ENCODE measurements at places on chromosomes 1 and 21.

- no peak for DNase-seq
These were observed 21.9 kb downstream of the LRRC8D start for GRCh38 chr1:89842567-89843272.

DNA sequence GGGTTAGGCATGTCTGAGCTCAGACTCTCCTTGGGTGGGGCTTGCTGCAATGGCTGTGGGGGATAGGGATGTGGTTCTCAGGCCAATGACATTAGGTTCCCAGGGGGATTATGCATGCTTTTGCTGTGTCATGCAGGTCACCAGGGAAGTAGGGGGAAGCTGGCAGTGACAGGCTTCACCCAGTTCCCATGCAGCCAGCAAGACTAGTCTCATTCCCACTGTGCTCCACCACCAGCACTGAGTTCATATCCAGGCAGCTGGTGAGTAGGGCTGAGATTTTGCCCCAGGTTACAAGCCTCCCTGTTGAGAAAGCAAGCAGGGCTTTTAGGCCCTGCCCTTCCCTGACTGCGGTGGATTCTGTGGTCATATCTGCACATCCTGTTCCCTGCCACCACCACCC lies 32.1 kb upstream of the PLA2G5 start:
- DNase-seq, result no peak

- no peak for DNase-seq
These were observed 58.8 kb downstream of the WARS2 start for GRCh38 chr1:119081700-119082099.

DNA sequence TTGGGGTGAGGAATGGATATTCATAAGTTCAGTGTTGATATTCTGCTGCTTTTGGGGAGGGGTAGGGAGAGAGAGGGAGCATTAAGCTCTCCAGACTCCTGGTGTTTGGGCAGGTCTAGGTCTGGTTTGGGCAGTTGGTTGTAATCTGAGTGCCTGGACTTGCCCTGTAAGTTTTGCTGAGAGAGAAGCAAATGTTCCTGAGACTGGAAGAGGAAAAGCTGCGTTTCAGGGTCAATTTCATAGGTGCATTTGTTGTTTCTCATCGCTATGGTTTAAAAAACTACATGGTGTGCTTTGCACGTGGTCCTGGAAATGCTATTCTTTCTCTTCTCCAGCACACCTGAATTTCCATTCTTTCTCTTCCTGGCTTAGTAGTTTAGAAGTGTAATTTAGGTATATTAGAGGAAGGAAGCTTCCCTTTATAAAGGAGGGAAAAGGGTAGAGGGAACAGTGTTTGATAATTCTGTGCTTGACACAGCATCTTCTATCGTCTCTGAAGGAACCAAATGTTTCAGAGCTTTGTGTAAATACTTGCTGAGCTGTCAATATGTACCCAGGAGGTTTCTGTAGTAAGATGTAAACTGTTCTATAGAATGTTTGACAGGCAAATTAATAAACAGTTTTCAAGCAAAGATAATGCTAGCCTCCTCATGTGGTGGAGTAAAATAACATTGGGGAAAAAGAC lies 6.3 kb downstream of the ARID1A start:
- DNase-seq, result no peak

DNA sequence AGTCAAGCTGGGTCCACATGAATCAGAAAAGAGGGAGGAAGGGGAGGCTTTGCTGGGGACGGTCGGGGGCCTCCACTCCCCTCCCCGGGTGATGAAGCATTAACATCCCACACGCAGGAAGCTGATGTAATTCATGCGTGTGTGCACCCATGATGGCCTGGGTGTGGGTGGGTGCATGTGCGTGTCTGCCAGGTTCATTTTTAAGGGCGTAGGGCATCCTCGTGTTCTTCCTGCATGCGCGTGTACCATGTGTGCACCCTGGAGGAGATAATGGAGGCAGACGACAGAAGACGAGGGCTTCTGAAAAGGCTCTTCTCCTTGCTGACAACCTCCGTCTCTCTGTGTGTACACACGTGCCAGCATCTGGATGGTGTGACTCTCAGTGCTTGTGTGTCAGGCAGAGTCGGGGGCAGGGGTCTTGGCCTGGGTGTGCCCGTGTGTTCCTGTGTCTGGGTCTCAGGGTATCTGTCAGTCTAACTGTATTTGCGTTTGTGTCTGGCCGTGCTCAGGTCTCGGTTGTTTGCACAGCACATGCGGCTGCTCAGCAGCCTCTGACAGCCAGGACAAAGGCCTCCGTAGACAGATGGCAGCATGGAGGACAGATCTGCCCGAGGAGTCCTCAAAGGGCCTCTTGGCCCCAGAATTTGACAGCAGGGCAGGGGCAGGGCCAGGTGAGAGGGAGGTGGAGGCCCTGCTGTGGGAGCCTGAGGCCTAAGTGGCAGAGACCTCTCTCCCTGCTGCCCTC lies 2.4 kb downstream of the RAP1GAP start:
- no peak for DNase-seq
